Hypothalamus (tissue), 51 donors: ENCODE measurements at places on chromosomes 5 and 9.
A peak's percentile ranks its signal among the peaks of the same experiment; 100 is the strongest.

GRCh38 chr9:128015696-128016095 lies 34.9 kb upstream of the EEIG1 start:
- no peak for DNase-seq

GRCh38 chr5:73030531-73030930 lies 74.7 kb downstream of the FCHO2 start:
- DNase-seq = no peak

- DNase-seq = peak; percentile 52
These were observed 765 bp downstream of the MARCHF6 start for GRCh38 chr5:10354048-10354872.

DNA sequence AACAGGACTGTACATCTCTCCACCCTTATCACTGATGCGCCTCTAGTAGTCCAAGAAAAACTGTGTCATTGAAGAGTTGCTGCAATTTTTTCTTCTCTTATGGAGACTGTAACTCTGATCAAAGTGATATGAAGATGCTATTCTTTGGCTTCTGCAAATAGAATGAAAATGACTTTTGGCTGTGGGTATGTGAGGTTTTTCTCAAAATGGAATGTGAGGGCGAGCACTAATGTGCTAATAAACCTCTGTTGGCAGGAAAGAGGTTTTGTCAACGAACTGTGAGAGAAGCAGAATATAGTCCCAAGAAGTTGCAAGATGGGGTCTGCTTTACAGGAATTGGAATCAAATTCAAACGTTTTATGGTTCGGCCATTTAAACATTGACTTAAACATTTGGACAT lies 252.0 kb upstream of the GAS1 start:
- DNase-seq = no peak

DNA sequence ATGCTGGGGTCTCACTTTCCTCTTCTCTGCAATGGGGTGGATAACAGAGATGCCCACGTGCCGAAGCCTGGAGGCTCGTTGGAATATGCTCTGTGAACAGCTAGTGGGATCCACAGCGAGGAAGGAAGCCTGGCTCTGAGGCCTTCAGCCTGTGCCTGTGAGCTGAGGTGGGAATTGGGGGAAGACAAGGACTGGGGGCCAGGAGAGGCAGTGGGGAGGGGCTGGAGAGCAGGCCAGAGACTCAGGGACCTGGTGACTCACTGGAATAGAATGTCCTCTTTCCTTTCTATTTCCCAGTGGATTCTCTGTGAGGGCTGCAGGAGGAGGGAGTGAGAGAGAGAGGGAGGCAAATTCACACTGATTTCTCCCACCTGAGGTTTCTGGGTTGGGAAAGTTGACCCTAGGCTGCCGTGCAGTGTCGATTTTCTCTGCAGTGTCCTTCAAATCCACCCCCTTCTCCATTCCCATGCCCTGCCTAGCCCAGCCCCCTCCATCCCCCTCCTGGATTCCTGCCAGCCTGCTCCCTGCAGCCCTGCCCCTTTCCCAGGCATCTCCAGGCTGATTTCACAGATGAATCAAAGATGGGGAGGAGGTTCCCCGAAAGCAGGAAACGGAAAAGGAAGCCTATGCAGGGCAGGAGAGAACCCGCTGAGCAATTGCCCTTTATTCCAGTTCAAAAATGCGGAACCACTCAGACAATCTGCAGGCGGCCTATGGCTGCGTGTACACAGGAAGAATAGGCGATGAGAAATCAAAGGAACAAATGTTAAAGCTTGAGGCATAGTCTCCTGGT lies 1.4 kb upstream of the SPAAR start:
- DNase-seq = no peak

GRCh38 chr5:77636641-77637169 lies 1.8 kb downstream of the OTP start:
- DNase-seq = no peak

DNA sequence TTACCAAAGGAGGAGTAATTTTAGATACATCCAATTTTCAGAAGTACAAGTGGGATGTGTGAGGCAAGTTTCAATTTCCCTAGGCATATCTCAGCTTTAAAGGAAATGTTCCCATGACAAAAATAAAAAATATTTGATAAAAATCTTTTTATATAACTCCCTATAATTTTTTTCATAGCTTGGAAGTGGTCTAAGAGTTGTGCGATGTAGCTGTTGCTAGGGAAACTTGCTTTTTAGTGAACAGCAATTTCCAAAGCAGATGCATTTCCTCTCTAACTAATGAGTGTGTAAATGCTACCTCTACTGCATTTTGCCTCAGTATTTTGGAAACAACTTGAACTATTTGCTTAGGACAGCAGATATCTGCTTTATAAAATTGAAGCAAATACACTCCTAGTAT lies 39.6 kb downstream of the MACIR start:
- no peak for DNase-seq

- DNase-seq = no peak
These were observed 118.0 kb downstream of the ESM1 start for GRCh38 chr5:54867310-54867944.

DNA sequence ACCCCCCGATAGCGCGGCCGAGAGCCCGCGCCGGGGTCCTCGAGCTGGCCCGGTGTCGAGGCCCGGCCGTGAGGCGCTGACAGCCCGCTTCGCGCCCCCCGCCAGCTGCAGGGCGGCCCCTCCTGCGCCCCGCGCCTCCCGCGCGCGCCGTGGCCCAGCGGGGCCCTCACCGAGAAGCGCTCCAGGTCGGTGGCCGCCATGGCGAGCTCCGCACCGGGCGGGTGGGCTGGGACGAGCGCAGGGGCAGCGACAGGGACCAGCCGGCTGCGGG lies 166 bp downstream of the SEPTIN8 start:
- DNase-seq = no peak

DNA sequence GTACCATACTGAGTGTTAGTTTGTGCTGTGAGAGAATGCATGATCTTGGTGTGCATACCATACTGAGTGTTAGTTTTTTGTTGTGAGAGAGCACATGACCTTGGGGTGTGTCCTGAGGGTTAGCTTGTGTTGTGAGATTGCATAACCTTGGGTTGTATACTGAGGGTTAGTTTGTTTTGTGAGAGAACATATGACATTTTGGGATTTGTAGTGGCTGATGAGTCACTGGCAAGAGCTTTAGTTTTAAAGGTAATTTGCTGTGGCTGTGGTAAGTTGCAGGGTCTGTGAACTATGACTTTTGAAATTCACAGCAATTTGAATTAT lies 1068.3 kb upstream of the EDIL3 start:
- no peak for DNase-seq

DNA sequence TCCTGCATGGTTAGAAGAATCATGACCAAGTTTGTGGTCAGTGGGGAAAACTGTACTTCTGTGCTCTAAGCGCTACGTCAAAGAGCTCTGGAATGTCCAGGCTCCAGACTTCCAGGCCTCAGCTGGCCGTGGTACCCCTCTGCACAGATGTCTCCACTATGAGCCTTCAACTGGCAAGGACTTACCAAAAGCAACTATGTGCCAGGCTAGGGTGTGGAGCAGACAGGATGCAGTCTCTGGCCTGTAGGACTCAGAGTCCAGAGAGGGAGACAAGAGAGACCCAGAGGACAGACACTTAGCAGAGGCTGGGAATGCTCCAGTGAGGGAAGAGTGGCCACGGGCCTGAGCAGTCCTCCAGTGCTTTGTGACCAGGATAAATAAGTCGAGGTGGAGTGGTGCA lies 31.0 kb upstream of the TCF7 start:
- no peak for DNase-seq

GRCh38 chr5:144971108-144971850 lies 800.6 kb downstream of the KCTD16 start:
- DNase-seq = no peak

- no peak for DNase-seq
These were observed 332.3 kb downstream of the TRPM3 start for GRCh38 chr9:70789086-70789485.
